ENCODE measurements at places on chromosomes 16 and 17. TPM values are rescaled to one million over a fixed set of nuclear protein-coding genes. Genes with fewer than 3 reads are reported as not detected.
A peak's percentile ranks its signal among the peaks of the same experiment; 100 is the strongest.

The CENPX gene
- total RNA-seq, result 40.2 TPM

The CLEC18C gene
- total RNA-seq, result not detected

The RAB37 gene
- 6.8 TPM for total RNA-seq

The MT2A gene
- total RNA-seq, result 349 TPM

The MRM1 gene
- total RNA-seq, result 5.6 TPM

The APOH gene
- 29.6 TPM for total RNA-seq

The LUC7L3 gene
- 105 TPM for total RNA-seq

The ORC6 gene
- total RNA-seq, result 0.78 TPM

The GNGT2 gene
- 8.5 TPM for total RNA-seq

The RARA gene
- total RNA-seq, result 69.7 TPM

The UTP18 gene
- 30.0 TPM for total RNA-seq

The METRN gene
- total RNA-seq, result 30.4 TPM

DNA sequence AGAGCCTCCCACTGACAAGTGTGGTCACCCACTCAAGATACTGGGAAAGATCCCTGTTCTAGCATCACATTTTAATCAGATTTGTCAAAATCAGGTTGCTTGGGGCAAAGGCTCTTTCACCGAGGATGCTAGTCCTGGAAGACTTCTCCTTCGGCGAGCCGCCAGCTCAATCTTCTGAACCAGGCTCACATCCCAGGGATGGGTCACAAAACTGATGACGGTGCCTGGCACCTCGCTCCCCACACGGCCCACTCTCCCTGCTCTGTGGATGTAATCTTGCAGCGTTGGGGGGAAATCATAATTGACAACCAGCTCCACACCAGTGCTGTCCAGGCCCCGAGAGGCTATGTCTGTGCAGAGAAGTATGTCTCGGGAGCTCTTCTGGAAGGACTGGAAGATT, 1.5 kb downstream of the DDX28 start:
- H3K27ac ChIP-seq, result no peak overlapping the region
- DNase-seq, result no peak
- H3K4me1 ChIP-seq, result peaks cover 22% of the 10 kb centered on the region

DNA sequence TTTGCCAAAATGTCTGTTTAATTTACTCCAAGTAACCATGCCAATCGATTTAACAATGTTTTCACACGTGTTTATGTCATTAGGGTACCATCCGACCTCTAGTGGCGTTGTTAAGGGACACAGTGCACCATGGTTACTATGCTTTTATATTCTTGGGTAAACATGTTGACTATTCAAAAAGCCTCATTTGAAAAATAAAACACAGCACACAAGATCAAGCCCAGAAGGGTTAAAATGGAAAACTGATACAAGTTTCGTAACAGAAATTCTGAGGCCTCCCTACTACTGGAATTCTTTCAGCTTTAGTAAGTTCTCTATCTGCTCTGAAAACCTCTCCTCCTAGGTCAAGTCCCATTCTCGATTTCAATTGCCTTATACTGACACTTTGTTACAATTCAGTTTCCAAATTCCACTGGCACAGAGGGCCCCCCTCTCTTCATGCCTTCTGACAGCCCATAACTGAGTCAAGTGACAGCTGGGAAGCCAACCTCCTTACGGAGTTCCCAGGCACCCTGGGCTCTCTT, 2.1 kb downstream of the CFAP20 start:
- H3K36me3 ChIP-seq, result no peaks in the 10 kb centered on the region
- DNase-seq, result no peak
- H3K4me3 ChIP-seq, result peak overlapping the region; percentile 91
- peaks cover 36% of the 10 kb centered on the region for H3K4me1 ChIP-seq
- peak overlapping the region; percentile 60 for H3K27ac ChIP-seq

- no peaks in the 10 kb centered on the region for H3K27me3 ChIP-seq
- H3K4me1 ChIP-seq, result peaks cover 7% of the 10 kb centered on the region
- no peaks in the 10 kb centered on the region for H3K36me3 ChIP-seq
These were observed 37.4 kb downstream of the SRL start for GRCh38 chr16:4204521-4204920.

DNA sequence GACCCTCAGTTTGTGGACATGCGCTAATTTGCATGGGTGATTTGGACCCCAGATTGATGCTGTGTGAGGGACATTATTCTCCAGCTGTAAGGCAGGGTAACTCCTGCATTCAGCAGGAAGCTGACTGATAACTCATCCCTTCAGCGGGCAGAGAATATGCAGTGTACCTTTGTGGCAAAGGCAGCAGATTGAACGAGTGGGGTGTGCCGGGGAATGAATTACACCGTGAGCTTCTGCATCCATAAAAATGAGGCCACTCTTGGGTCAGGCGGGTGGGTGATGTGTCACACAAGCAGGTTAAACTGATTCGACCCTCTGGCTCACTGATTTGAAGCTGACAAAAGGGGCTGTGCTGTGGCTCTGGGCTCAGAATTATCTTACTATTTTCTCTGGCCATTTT, 128.9 kb upstream of the PMFBP1 start:
- H3K4me3 ChIP-seq, result no peak overlapping the region
- no peak overlapping the region for H3K27ac ChIP-seq
- no peaks in the 10 kb centered on the region for H3K27me3 ChIP-seq
- no peaks in the 10 kb centered on the region for H3K4me1 ChIP-seq

DNA sequence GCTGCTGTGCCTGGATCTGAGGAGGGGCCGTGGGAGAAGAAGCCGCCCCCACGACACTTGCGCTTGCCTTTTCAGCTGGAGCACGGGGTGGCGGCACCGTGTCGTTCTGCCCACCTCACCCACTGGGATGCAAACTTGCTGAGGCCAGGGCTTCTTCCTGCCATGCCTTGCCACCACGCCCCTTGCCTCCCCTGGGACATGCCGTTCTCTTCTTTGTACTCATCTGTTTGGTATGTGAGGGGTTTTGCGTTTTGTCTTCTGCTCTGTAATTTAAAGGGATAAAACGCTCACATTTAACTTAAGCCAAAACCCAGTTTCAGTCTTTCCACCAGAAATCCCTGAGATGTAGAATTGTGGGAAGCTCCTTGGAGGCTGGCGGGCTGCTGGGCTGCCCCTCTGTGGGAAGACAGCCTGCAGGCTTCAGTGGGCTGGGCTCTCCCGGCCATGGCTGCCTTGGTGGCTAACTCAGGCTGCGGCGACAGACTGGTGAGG, 180.2 kb downstream of the RPTOR start:
- H3K4me1 ChIP-seq, result no peaks in the 10 kb centered on the region
- H3K27me3 ChIP-seq, result no peaks in the 10 kb centered on the region
- no peak for DNase-seq
- H3K27ac ChIP-seq, result no peak overlapping the region
- no peaks in the 10 kb centered on the region for H3K36me3 ChIP-seq

GRCh38 chr16:50838165-50838564, 96.3 kb downstream of the CYLD start:
- no peak overlapping the region for H3K4me3 ChIP-seq
- peaks cover 8% of the 10 kb centered on the region for H3K27me3 ChIP-seq
- no peaks in the 10 kb centered on the region for H3K36me3 ChIP-seq
- H3K4me1 ChIP-seq, result peaks cover 3% of the 10 kb centered on the region
- no peak overlapping the region for H3K27ac ChIP-seq
- no peak for DNase-seq

DNA sequence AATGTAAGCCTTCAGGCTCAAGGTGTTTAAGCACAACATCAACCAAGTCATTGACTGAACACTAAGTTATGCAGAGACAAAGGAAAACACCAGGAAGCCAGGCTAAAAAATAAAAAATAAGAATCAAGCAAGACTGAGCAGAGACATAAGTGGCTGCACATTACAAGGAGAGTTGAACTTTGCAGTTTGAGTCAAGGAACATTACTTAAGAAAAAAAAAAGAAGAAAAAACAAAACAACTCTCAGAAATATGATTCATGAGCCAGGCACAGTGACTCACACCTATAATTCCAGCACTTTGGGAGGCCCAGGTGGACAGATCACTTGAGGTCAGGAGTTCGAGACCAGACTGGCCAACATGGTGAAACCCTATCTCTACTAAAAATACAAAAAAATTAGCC, 168.1 kb downstream of the C16orf95 start:
- no peaks in the 10 kb centered on the region for H3K27me3 ChIP-seq
- H3K36me3 ChIP-seq, result no peaks in the 10 kb centered on the region
- no peaks in the 10 kb centered on the region for H3K4me1 ChIP-seq
- H3K4me3 ChIP-seq, result no peak overlapping the region
- H3K27ac ChIP-seq, result no peak overlapping the region

- H3K27ac ChIP-seq, result no peak overlapping the region
- H3K4me3 ChIP-seq, result no peak overlapping the region
- no peaks in the 10 kb centered on the region for H3K4me1 ChIP-seq
- peak; percentile 57 for DNase-seq
- no peaks in the 10 kb centered on the region for H3K27me3 ChIP-seq
- no peaks in the 10 kb centered on the region for H3K36me3 ChIP-seq
These were observed 2.8 kb downstream of the PTX4 start for GRCh38 chr16:1485847-1486496.

- no peak overlapping the region for H3K27ac ChIP-seq
- H3K4me1 ChIP-seq, result no peaks in the 10 kb centered on the region
- peak; percentile 56 for DNase-seq
- no peak overlapping the region for H3K4me3 ChIP-seq
- H3K36me3 ChIP-seq, result no peaks in the 10 kb centered on the region
These were observed 211.0 kb upstream of the GSE1 start for GRCh38 chr16:85401917-85402766.

DNA sequence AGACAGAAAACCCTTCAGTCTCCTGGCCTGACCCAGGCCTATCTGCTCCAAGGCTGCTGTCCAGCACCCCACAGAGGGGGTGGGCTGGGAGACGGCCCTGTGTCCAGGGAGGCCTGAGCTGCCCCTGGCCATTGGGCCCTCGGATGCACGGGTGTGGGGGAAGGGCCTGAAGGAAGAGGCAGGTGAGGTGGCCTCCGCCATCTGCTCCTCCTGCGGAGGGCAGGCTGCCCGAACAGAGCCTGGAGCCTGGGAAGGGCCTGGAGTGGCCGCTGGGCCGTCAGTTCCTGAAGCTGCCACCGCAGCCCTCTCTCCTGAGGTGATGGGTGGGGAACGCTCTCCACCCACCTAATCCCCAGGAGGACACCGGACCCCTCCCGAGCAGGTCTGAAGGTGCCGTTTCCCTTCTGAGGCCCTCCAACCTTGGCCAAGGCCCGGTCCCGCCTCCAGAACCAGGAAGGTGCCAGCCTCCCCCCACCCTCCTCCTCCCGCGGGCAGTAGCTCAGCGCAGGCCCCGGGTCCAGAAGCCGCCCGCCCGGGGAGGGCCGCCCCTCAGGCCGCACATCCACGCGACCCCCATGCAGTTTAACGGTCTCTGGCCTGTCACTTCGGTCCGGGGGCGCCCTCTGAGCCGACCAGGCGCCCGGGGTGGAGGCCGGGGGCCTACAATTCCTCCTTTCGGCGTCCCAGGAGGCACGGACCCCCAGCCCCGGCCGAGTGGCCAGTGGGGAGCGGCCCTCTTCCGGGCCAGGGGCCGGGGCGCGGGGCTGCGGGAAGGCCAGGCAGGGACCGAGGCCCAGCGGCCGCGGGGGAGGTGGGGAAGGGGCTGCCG, 835 bp downstream of the FBXL16 start:
- H3K27ac ChIP-seq, result no peak overlapping the region
- H3K4me3 ChIP-seq, result no peak overlapping the region
- peaks cover 92% of the 10 kb centered on the region for H3K27me3 ChIP-seq
- H3K36me3 ChIP-seq, result no peaks in the 10 kb centered on the region
- no peak for DNase-seq

GRCh38 chr17:68196394-68197090, 51.3 kb upstream of the AMZ2 start:
- H3K27ac ChIP-seq, result no peak overlapping the region
- peaks cover 59% of the 10 kb centered on the region for H3K27me3 ChIP-seq
- DNase-seq, result no peak
- peaks cover 41% of the 10 kb centered on the region for H3K4me1 ChIP-seq

DNA sequence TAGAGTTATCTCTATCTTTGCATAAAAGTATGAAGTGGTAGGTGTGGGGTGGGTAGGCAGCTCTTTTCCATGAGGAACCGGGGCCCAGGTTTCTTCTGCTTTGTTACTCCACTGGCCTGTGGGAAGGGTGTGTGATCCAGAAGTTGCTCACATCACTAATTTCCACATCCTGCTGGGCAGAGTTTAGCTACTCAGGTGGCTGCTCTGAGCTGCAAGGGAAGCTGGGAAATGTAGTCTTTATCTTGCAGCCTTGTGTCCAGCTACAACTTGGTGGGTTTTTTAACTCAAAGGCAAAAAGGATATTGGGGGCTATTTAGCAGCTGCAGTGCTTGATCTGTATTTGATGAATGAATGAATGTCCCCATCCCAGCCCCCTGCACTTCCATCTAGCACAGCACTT, 335.3 kb downstream of the SNX29 start:
- DNase-seq, result no peak
- H3K27me3 ChIP-seq, result no peaks in the 10 kb centered on the region
- H3K4me3 ChIP-seq, result no peak overlapping the region
- no peaks in the 10 kb centered on the region for H3K36me3 ChIP-seq

GRCh38 chr16:65154321-65154720, 32.5 kb upstream of the CDH11 start:
- no peaks in the 10 kb centered on the region for H3K36me3 ChIP-seq
- no peak for DNase-seq
- no peak overlapping the region for H3K4me3 ChIP-seq

- H3K27me3 ChIP-seq, result no peaks in the 10 kb centered on the region
- no peak overlapping the region for H3K27ac ChIP-seq
- no peak for DNase-seq
- no peaks in the 10 kb centered on the region for H3K36me3 ChIP-seq
- no peak overlapping the region for H3K4me3 ChIP-seq
- H3K4me1 ChIP-seq, result no peaks in the 10 kb centered on the region
These were observed 167.4 kb upstream of the CACNG3 start for GRCh38 chr16:24088767-24089166.

DNA sequence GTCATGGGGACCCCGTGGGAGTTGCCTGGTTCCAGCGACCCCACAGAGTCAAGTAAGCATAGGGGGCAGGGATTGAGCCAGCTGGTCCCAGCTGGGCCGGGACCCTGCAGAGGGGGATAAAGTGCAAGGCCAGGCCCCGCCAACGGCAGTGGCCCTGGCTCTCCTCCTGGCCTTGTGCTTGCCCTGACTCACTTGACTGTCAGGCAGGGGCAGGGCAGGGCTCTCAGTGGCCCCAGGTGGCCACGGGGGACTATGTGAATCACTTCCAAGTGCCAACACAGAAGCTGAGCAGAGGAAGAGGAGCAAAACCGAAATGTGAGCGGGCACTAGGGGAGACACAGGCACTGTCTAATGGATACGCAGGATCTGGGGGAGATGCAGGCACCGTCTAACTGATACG, 21.6 kb upstream of the NCBP3 start:
- no peak for DNase-seq
- H3K36me3 ChIP-seq, result peaks cover 10% of the 10 kb centered on the region
- H3K27me3 ChIP-seq, result no peaks in the 10 kb centered on the region

GRCh38 chr17:36085765-36086164, 4.2 kb downstream of the CCL3 start:
- no peaks in the 10 kb centered on the region for H3K27me3 ChIP-seq
- DNase-seq, result no peak
- no peaks in the 10 kb centered on the region for H3K36me3 ChIP-seq
- no peaks in the 10 kb centered on the region for H3K4me1 ChIP-seq
- no peak overlapping the region for H3K4me3 ChIP-seq

Data from upper lobe of right lung (tissue), 1 donor.